ENCODE measurements at places on chromosomes 5 and 9.
A peak's percentile ranks its signal among the peaks of the same experiment; 100 is the strongest.

DNA sequence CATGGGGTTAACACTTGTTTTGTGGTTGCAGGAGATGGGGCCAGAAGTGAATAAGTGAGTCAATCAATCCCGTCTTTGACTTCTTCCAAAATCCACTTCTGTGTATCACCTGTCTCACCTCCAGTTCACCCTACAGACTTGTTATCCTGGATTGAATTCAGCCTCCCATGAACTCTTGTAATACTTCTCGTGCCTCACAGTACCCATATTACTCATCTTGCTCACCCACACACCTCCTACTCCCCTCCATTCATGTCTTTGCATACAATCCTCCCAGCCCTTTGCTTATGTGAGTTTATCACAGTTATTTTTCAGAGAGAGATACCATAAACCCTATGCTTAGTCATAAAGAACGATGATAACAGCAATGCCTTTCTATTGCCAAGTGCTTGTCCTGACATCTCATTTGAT is 52.9 kb upstream of the PAPPA start:
- no peak for DNase-seq

- DNase-seq: peak; percentile 45
Measured at GRCh38 chr5:79512471-79513307, 1.2 kb downstream of the HOMER1 start.

DNA sequence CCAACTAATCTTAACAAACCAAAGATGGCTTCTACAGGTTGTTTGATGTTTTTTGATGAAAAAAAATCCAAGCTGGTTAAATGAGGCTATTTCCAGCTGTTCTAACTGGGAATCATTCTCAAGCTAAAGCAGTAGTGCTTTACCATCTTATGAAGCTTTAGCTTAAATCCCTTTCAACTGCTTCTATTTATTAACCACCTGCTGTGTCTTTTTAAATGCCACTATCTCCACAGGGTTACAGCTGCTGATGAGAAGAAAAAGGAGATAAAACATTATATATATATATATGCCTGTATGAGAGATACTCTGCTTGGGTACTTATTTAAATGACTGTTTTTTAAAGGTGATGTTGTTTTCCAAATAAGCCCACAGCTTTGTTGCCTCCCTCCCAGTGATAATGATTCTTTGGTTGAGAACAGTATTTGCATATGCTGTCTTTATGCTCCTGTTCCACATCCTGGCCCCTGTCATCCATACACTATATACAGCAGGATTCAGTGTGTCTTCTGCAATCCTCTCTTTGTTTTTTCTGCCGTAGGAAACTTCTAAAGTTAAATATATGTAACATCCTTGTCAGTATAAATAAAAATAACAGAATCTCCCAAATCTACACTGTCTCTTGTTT is 164.0 kb downstream of the PAM start:
- DNase-seq: no peak

DNA sequence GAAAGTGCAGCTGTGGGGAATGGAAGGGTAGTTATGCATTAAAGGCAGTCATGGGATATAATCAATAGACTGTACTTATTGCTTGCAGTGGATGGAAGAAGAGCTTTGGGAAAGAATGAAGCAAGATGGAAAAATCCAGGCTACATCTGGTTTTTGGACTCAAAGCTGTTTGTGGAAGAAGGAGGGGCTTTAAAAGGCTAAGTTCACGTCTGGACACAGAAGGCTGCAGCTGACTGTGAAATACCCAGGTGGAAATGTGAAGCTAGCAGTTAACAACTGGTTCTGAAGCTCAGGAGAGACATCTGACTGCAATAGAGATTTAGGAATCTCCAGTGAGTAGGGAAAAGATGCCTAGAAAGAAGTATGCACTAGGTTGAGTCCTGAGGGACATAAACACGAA is 43.2 kb upstream of the TIMD4 start:
- DNase-seq: no peak

- DNase-seq: no peak
Measured at GRCh38 chr5:39190311-39191102, 28.9 kb downstream of the FYB1 start.

DNA sequence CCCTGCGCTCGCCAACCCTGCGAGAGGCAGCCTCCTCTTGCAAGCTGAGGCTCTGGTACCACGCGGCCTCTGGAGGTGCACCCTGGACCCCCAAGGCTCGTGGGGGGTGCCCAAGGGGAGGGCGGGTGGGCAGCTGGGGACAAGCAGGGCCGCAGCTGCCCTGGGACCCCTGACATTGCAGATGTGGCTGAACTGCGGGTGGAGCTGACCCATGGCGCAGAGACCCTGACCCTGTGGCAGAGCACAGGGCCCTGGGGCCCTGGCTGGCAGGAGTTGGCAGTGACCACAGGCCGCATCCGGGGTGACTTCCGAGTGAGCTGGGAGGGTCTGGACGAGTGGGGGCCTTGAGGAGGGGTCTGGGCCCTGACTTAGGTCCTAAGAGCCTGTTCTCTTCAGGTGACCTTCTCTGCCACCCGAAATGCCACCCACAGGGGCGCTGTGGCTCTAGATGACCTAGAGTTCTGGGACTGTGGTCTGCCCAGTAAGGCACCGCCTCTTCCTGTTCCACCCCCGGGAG is 1.5 kb downstream of the MAMDC4 start:
- DNase-seq: no peak

GRCh38 chr5:86038566-86038965 is 579.2 kb upstream of the COX7C start:
- no peak for DNase-seq

GRCh38 chr5:103780794-103781193 is 218.2 kb upstream of the NUDT12 start:
- no peak for DNase-seq

GRCh38 chr5:73444499-73445438 is 3.8 kb downstream of the FOXD1 start:
- DNase-seq: no peak

DNA sequence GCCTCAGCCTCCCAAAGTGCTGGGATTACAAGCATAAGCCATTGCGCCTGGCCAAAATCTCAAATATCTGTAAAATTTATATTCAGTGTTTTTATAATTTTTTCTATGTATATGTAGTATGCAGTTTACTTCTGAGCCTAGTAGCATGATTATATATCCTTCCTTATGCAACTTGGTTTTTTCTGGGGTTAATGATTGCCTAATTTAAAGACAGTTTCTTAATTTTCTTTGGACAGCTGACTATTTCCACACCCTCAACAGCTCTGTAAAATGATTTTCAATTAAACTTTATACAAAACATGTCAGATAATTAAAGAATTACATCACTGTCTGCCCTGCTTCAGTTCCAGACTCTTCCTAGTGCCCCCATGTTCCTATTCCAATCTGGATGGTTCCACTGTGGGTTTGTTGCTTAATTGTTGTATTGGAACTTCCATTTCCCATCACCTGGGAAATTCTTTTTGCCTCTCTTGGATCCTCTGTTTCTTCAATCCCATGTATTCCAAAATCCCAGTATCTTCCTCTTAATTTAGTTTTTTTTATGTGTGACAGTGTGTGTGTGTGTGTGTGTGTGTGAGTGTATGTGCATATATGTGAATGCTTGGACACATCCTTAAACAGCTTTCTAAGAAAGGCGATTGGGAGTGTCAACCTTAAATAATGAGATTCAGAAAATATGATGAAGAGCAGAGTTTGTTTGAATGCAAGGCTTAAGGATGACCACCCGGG is 53.2 kb downstream of the C5orf22 start:
- DNase-seq: no peak

- no peak for DNase-seq
Measured at GRCh38 chr9:1362845-1363244, 312.7 kb downstream of the DMRT2 start.

DNA sequence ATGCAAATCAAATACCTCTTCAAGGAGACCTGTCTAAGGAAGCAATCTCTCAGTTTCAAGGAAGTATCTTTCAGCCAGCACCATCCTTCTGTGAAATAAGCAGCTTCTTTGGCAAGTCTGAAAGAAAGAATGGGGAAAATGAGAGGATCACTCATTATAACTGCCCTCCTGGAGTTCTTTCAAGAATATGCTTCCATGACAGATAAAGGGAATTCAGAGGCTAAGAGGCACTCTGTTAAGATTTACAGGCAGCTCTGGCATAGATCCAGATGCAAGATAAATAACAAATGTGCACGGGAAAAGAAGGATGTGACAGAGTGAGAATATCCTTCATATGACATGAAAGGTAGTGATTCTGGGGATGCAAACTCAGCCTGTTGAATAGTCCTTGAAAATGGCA is 348.2 kb upstream of the CCNG1 start:
- DNase-seq: no peak

- no peak for DNase-seq
Measured at GRCh38 chr9:128206484-128206883, 3.3 kb downstream of the DNM1 start.

DNA sequence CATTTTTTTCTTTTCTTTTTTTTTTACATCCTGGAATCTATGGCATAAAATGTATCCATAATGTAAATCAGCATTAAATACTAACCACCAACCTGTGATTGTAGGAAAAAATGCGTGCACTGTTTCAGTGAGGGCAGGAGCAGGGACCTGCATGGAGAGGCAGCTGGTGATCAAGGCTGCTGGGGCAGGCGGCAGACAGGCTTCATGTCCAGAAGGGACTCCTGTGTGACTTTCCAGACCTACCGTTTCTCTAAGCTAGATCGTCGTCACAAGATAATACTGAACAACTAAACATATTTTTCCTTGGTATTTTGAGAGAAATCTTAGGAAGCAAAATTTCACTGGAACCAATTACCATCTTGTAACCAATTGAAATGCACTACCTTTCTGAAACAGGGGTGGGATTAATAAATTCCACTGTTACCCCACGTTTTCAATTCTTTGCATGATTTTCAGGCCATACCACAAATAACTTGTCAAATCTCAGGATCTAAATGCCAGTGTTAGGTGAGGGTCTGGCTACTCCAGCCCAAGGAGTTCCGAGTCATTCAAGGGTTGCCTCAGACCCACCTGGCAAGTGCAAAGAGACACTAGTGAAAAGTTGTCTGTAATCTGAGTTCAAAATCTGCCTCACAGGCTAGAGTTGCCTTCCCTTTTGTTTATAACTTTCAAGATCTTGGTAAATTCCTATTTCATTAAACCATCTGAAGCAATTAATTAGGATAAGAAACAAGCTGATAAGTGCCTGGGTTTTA is 198.2 kb downstream of the SEMA5A start:
- no peak for DNase-seq

DNA sequence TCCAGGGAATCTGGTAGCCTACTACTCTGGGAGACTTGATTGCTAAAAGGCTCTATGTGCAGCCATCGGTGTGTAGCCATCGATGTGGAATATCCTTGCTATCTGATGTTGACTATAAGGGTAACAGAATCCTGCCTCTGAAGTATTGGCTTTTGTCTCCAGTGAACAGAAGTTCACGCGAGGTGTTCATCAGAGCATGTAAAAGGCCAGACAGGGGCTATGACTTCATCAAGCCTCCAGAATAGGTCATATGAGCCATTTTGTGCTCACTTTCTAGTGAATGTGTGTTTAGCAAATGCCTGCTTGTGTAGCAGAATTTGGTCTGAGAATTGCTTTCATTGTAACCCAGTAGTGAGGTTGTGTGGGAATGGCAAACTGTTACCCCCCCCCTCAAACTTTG is 66.8 kb upstream of the RAD23B start:
- DNase-seq: peak; percentile 69

DNA sequence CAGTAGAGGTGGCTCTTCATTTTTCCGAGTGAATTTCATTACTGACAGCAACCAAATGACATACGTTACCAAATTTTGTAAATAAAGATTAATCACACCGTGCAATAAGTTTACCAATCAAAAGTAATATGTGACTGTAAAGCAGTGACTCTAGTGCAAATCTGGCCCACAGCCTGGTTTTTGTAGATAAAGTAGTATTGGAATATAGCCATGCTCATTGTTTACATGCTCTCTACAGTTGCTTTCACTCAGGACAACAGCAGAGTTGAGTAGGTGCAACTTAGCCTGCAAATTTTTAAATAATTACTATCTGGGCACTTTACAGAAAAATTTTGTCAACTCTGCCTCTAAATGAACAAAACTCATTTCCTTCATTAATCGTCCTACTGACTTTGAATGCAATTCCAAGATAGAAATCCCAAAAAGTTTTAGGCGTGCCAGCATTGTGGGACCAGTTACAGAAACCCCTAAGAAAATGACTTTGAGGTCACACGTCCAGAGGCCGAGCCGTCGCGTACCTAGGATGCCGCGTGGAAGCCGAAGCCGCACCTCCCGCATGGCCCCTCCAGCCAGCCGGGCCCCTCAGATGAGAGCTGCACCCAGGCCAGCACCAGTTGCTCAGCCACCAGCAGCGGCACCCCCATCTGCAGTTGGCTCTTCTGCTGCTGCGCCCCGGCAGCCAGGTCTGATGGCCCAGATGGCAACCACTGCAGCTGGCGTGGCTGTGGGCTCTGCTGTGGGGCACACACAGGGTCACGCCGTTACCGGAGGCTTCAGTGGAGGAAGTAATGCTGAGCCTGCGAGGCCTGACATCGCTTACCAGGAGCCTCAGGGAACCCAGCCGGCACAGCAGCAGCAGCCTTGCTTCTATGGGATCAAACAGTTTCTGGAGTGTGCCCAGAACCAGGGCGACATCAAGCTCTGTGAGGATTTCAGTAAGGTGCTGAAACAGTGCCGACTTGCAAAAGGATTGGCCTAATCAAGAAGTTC is 180.7 kb upstream of the TLE4 start:
- no peak for DNase-seq

GRCh38 chr9:18805386-18805785 is 227.6 kb downstream of the SAXO1 start:
- no peak for DNase-seq

DNA sequence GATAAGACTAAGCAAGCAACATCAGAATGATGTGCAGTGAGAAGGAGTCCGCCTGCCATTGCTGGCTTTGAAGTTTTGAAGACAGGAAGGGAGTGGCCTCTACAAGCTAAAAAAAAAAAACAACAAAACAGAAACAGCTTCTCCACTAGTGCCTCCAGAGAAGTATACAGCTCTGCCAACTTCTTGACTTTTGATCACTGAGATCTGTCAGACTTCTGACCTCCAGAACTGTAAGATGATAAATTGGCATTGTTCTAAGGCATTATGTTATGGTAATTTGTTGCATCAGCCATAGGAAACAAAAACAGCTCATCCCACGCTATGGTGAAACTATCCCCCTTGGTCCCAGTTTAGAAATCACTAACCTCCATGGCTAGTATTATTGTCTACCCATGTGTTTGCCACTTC is 131.0 kb upstream of the VCAN start:
- DNase-seq: no peak

DNA sequence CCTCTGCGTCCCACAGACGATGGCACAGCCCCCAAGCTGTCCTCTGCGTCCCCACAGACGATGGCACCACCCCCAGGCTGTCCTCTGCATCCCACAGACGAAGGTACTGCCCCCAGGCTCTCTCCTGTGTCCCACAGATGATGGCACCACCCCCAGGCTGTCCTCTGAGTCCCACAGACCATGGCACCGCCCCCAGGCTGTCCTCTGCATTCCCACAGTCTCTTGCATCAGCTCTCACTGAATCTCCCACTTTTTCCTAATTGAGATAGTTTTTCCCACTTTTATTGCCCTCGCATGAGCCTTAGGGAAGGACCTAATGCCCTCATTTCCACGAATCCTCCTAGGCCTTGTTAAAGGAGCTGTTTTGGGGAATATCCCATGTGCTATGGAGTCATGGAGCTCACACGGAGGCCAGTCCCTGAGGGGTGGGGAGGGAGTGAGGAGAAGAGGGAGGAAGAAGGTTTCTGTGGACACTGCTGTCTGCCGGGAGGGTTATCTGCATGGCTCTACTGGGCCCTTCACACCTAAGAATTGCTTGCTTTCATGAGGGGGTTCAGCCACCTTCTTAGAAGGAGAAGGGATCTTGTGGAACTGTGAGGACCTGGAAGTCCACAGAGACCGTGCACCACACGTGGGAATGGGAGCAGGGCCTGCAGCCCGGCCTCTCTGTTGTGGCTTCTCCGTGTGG is 58.2 kb upstream of the PTCH1 start:
- DNase-seq: no peak
